ENCODE measurements at places on chromosomes 4 and X.

DNA sequence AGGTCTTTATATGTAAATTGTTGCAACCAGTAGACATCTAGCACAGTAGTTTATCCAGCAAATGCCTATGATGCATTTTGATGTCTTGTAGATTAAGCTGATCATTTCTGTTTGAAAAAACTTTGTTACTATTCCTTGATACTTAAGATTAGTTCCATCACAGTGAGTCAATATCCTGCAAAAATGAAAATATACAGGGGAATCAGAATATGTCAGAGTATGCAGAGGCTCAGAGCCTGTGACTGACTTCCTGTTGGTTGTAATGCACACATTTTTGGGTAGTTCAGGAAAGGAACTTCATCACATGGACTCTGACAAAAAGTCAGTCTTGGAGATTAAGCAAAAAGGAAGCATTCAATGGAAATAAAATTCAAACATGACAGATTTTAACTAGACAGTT, 815.5 kb downstream of the FAT4 start:
- no peaks in the 10 kb centered on the region for H3K4me1 ChIP-seq
- no peak overlapping the region for H3K27ac ChIP-seq
- H3K27me3 ChIP-seq = no peaks in the 10 kb centered on the region
- H3K36me3 ChIP-seq = no peaks in the 10 kb centered on the region
- no peak for DNase-seq

DNA sequence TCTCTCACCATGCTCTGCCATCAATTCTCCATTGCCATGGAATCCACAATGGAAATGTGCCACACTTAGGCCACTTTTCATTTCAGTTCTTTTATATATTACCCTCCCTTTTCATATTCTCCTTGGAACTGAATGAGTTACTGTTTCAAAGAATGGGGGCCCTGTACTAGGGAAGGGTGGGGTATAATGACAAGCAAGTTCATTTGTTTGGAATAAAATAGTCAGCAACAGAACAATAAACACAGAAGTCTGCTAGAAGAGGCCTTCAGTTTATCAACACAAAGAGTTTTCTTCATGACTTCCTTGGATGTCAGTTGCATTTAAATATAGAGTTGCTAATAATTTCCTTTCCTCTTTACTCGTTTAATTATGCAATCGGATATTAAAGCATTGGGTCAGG, 478.3 kb upstream of the FTHL17 start:
- H3K4me1 ChIP-seq = no peaks in the 10 kb centered on the region
- H3K36me3 ChIP-seq = no peaks in the 10 kb centered on the region
- H3K27me3 ChIP-seq = no peaks in the 10 kb centered on the region
- no peak overlapping the region for H3K4me3 ChIP-seq

- H3K27me3 ChIP-seq = no peaks in the 10 kb centered on the region
- no peak overlapping the region for H3K4me3 ChIP-seq
- no peak overlapping the region for H3K27ac ChIP-seq
- no peak for DNase-seq
- H3K36me3 ChIP-seq = no peaks in the 10 kb centered on the region
These were observed 77.5 kb upstream of the HS3ST1 start for GRCh38 chr4:11506194-11506593.

DNA sequence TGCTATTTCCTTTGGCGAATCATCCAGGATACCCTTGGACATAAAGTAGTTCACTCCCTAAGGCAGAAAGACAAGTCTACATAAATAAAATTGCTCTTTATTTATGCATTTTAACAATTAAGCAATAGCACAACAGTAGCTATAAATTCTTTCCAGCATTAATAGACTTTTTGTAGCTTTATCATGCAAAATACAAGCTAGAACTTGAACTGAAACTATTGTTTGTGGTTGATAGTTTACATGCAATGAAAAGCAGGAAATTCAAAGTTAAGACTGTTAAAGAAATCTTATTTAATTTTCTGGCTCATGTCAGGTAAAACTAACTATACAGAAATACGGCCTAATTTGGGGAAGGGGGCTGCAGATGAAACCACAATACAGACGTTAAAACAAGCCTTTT, 42.3 kb downstream of the FBXO8 start:
- no peaks in the 10 kb centered on the region for H3K27me3 ChIP-seq
- no peak overlapping the region for H3K27ac ChIP-seq
- DNase-seq = no peak
- H3K4me3 ChIP-seq = no peak overlapping the region
- H3K36me3 ChIP-seq = peaks cover 6% of the 10 kb centered on the region

- H3K36me3 ChIP-seq = no peaks in the 10 kb centered on the region
- no peak overlapping the region for H3K27ac ChIP-seq
These were observed 9.2 kb upstream of the IQSEC2 start for GRCh38 chrX:53290441-53291041.

GRCh38 chr4:184280137-184280536, 62.5 kb upstream of the ENPP6 start:
- peaks cover under 1% of the 10 kb centered on the region for H3K27me3 ChIP-seq
- H3K27ac ChIP-seq = peak overlapping the region; percentile 93
- H3K4me1 ChIP-seq = peaks cover 67% of the 10 kb centered on the region
- H3K36me3 ChIP-seq = peaks cover 7% of the 10 kb centered on the region
- DNase-seq = no peak
- no peak overlapping the region for H3K4me3 ChIP-seq

DNA sequence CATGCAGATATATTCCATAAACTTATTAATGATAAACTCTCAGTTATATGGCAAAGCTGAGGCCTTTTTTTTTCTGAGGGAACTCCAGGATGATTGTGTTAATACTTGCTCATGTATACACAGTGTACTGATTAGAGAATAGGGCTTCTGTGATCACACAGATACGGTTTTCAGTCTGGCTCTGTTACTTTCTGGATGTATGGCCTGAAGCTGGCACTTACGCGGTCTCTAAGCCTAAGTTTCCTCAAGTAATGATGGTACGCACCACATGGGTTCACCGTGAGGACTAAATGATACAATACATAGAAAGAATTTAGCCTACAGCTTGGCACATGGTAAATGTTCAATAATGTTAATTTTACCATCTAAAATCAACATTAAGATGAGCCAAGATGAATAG, 73.8 kb downstream of the SEC24D start:
- H3K27ac ChIP-seq = no peak overlapping the region
- no peak overlapping the region for H3K4me3 ChIP-seq
- no peak for DNase-seq
- H3K36me3 ChIP-seq = peaks cover 28% of the 10 kb centered on the region
- H3K27me3 ChIP-seq = no peaks in the 10 kb centered on the region

GRCh38 chr4:25313201-25313895, 774 bp downstream of the ZCCHC4 start:
- H3K27ac ChIP-seq = peak overlapping the region; percentile 94
- H3K36me3 ChIP-seq = peaks cover 16% of the 10 kb centered on the region
- no peak for DNase-seq
- peak overlapping the region; percentile 96 for H3K4me3 ChIP-seq
- no peaks in the 10 kb centered on the region for H3K27me3 ChIP-seq
- peaks cover 25% of the 10 kb centered on the region for H3K4me1 ChIP-seq

- H3K27me3 ChIP-seq = no peaks in the 10 kb centered on the region
- H3K36me3 ChIP-seq = peaks cover 6% of the 10 kb centered on the region
- peak overlapping the region; percentile 79 for H3K27ac ChIP-seq
- H3K4me1 ChIP-seq = peaks cover 28% of the 10 kb centered on the region
- H3K4me3 ChIP-seq = peak overlapping the region; percentile 71
- peak; percentile 52 for DNase-seq
These were observed 499 bp downstream of the CYP2U1 start for GRCh38 chr4:107931775-107932321.

DNA sequence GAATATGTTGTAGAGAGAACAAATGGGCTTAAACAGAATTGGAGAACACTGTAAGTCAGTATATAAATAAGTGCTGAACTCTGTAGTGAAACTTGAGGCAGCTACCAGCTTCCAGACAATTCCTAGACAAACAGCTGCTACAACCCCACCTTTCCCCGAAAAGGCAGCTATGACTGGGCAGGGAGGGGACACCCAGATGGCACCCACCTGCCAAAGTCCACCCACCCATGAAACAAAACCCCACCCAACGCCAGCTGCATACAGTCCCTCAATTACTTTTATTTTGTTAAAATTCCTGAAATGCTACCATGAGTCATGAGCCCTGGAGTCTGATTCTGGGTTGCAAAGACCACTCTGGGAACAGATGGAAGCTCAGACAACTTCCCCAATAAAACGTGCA, 24.4 kb downstream of the RELL1 start:
- H3K27me3 ChIP-seq = no peaks in the 10 kb centered on the region
- peaks cover 26% of the 10 kb centered on the region for H3K36me3 ChIP-seq
- H3K4me3 ChIP-seq = no peak overlapping the region
- DNase-seq = no peak
- H3K27ac ChIP-seq = no peak overlapping the region

DNA sequence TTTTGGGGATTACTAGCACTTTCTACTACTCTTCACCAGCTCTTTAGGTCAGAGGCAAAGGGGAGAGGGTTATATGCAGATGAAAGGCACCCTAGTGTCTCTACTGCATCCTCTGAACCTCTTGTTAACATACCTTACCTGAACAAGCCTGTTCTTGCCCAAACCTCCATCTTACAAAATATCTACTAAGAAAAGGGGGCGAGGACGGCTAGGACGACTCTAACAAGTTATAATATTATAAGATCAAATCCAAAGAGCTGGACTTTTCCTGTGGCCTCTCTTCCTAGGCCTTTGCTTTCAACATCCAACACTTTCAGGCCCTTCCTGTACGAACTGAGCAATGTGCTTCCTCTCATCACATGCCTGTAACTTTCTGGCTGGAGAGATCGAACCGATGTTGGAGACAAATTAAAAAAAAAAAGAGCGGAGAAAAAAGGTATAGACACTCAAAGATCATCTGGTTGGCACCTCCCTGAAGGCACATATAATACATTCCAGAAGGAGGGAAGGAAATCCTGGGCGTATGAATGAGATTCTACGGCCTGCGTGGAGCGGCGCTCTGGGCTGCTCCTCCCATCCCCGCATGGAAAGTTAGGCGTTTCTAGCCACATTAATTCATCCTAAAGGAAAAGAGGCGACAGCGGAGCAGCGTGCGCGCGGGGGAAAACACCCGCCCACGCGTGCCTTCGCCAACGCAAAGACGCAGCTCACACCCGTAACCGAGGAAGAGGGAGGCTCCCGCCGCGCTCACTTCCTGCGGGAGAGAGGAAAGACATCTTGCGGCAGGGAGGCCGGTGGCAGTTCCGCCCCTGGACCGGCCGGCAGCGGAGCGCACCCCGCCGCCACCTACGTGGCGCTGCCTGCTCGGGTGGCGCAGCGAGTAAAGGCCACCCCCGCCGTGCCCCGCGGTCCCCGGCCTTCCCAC, 808 bp downstream of the PRDM5 start:
- peak; percentile 56 for DNase-seq
- no peaks in the 10 kb centered on the region for H3K36me3 ChIP-seq
- peak overlapping the region; percentile 28 for H3K27ac ChIP-seq
- peaks cover 17% of the 10 kb centered on the region for H3K4me1 ChIP-seq
- peaks cover 32% of the 10 kb centered on the region for H3K27me3 ChIP-seq

GRCh38 chrX:20270562-20270890, 3.8 kb upstream of the RPS6KA3 start:
- no peak for DNase-seq
- H3K36me3 ChIP-seq = no peaks in the 10 kb centered on the region
- no peak overlapping the region for H3K4me3 ChIP-seq
- no peak overlapping the region for H3K27ac ChIP-seq
- no peaks in the 10 kb centered on the region for H3K27me3 ChIP-seq
- peaks cover 3% of the 10 kb centered on the region for H3K4me1 ChIP-seq

DNA sequence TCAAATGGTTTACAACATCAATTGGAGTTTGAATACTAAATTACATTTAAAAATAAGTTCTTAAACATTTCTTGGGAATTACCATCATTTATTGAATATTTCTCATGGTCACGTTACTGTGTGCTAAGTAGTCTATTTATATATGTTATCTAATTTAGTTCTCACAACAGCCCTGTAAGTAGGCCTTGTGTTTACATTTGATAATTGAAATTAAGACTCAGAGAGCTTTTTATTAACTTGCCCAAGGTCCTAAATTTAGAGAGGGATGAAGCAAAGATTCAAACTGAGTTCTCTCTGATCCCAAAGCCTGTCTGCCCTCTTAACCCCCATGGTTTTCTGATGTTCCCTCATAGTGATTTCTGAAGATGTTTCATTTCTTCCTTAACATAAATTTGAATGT, 103.7 kb downstream of the CEP135 start:
- H3K36me3 ChIP-seq = no peaks in the 10 kb centered on the region
- no peak overlapping the region for H3K27ac ChIP-seq
- no peak overlapping the region for H3K4me3 ChIP-seq
- peaks cover 13% of the 10 kb centered on the region for H3K4me1 ChIP-seq
- H3K27me3 ChIP-seq = peaks cover 40% of the 10 kb centered on the region

- H3K4me3 ChIP-seq = no peak overlapping the region
- no peak overlapping the region for H3K27ac ChIP-seq
- H3K36me3 ChIP-seq = no peaks in the 10 kb centered on the region
- no peaks in the 10 kb centered on the region for H3K27me3 ChIP-seq
- DNase-seq = no peak
- H3K4me1 ChIP-seq = no peaks in the 10 kb centered on the region
These were observed 34.6 kb upstream of the PRRG1 start for GRCh38 chrX:37314531-37314930.

DNA sequence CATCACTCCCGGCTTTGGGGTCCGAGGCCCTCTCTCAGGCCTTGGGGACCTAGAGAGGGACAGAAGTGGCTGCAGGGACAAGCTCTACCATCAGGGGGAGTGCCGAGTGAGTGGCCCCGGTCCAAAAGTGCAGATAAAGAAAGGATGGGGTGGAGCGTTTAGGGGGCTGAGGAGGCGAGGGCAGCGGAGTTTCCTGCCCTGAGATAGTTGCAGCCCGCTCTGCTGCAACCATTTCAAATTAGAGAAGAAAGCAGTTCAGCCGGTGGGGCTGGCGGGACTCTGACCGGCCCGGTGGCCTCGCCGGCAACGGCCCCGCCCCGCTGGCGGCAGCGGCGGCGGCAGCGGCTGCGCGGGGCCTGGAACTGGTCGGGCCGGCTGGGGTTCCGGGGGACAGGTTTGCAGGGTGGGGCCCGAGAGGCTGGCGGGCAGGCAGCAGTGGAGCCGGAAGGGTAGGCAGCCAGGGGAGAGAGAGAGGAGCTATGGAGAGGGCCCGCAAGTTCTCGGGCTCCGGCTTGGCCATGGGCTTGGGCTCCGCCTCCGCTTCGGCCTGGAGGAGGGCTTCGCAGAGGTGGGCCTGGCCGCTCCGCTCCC, 7.6 kb downstream of the DLG3 start:
- H3K27me3 ChIP-seq = no peaks in the 10 kb centered on the region
- H3K4me3 ChIP-seq = peak overlapping the region; percentile 72
- H3K27ac ChIP-seq = peak overlapping the region; percentile 78
- peak; percentile 74 for DNase-seq

DNA sequence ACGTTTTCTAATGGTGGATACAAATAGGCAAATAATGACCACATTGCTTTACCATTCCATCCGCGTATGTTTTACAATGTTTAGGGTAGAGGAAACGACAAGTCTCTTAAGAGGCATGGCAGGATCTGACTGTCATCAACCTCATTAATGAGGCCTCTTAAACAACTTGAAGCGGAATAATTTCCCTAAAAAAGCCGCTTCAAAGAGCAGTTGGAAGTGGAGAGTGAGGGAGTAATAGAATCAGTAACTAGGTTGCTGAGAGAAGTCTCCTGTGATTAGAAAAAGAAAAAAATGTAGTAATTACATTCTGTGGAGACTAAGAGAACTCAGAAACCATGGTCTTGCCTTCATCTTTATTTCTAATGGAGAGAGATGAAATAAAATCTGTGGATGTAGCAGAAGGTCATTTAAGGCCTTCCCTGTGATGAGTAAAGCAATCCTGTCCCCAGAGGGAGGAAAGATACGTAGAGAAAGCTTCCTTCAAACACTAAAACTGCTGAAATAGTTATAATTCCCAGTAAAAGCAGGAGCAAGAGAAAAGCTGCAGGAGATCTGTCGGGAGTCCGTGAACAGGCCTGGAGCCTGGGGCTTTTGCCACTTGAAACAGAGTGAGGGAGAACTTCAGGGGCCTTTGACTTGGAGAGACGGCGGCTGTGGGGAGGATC, 11.1 kb upstream of the SEPSECS start:
- no peaks in the 10 kb centered on the region for H3K27me3 ChIP-seq
- no peak for DNase-seq
- peaks cover 10% of the 10 kb centered on the region for H3K4me1 ChIP-seq
- H3K27ac ChIP-seq = no peak overlapping the region
- H3K36me3 ChIP-seq = peaks cover 24% of the 10 kb centered on the region
